Head of caudate nucleus (tissue), 42 donors: ENCODE measurements at places on chromosomes 7 and 10.

DNA sequence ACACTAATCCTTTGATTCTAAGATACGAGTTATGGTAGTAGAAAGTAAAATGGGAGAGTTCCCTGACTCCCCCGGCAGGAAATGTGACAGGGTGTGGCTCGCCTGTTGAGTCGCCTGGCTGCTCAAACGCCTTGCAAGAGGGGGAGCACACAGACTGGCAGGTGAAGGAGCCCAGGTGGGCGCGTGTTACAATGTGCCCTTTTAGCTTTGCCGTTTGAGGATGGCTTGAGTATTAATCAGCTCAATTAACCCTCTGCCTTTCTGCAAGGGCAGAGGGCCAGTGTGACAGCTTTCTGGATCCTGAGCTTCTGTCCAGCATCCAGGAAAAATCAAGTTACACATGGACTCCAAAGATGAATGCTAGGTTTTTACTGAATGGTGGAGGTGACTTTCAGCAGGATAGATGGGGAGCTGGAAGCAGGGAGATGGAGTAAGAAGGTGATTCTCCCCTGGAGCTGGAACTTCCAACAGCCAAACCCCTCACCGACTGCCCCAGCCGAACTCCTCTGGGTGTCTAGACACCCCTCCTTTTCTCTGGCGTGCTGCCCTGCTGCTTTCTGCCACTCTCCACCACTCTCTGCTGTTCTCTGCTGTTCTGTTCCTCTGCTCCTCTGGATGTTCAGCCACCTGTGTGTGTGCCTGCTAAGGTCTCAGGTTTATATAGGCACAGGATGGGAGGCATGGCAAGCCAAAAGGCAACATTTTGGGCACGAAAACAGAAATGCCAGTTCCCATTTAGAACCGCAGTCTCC, 548.8 kb upstream of the KCND2 start:
- no peak for DNase-seq

- peak; percentile 74 for DNase-seq
Observed at GRCh38 chr7:139618482-139619366, 95.2 kb downstream of the CLEC2L start.

DNA sequence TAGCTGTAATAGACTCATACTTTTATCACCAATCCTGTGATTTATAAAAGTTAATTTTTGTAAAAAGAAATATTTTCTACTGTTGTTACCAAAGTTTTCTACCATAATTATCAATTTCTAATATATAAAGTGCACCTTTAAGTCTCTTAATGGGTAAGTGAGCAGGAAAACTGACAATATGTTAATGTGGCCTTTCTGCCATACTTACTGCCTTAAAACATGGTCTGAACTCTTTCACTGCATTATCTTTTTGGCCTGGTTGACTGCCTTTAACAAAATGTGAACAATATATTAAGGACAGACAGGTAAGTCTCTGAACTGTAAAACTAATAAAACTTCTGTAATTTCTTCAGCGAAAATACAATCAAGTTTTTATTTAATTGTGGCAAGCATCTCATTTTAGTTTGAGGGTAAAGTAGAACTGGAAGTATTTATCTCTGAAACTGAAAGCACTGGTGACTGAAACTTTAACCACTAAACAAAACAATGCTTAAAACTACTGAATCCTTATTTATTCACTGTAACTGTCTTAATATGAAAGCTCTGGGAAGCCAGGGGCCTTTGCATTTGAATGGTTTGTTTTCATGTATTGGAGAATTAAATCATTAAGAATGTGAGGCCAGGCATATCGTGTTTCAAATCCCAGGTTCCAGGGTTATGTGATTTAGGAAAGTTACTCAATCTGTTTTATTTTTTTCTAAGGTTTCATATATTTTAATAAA, 948.8 kb upstream of the POT1 start:
- DNase-seq: no peak

GRCh38 chr10:104273899-104274575, 5.1 kb downstream of the GSTO2 start:
- DNase-seq: no peak

DNA sequence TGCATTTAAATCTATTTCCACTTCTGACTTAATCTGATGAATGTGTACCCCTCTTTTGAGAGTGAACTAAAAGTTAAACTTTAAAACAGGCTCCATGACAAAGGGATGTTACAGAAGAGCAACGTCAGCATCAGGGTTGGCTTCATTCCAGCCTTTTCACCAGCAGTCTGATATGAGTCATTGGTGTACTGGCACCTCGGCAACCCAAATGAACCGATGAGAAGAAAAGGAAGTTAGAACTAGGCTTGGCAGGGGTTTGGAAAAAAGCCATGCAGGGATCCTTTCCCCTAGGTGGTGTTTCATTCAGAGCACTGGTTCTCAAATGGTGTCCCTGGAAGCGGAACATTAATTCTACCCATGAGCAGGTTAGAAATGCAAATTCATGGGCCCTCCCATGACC, 53.6 kb downstream of the SEC61G start:
- DNase-seq: no peak

DNA sequence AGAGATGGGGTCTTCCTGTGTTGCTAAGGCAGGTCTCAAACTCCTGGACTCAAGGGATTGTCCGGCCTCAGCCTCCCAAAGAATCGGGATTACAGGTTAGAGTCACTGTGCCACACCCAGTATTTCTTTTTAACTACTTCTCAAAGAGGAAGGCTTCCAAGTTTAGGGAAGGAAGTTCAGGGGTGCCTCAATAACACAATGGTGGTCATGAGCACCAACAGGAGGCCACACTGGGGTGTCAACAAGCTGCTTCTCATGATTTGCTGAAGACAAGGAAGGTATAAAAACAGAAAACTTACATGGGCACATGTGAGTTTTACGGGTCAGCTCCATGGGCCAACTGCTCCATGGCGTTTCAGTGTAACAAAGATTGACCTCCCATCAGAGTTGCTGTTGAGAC, 160.5 kb downstream of the TNS3 start:
- DNase-seq: no peak

DNA sequence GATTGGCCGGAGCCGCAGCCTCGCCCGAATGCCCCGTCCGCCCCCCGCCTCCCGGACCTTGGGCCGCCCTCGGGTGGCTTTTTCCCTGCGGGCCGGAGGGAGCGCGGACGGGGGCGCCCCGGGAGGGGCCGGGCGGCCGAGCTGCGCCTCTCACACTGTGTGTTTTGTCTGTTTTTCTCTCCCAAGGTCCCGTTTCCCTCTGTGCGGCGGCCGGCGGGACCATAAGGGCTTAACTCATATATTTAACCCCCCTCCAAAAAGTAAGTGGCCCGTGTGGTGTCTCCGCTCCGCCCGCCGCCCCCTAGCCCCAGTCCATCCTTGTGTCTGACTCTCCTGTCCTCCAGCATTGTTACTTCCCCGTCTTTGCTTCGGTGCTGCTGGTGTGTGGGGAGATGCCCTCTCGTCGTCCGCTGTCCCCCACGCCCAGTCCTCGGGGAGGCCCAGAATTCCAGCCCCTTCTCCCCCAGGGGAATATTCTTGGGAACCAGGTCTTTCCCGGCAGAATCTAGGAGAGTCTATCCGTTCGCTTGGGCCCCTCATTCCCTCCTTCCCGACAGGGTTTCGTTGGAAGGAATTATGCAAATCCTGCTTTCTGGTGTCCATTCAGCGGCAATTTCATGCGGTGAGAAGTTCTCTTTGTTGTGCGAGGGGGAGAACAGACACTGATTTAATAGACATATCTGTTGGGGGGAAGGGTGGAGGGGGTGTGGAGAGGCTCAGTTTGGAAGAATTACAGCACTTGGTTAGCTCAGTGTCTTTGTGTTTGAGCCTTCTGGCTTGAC, 1.3 kb downstream of the LCOR start:
- DNase-seq: peak; percentile 51

GRCh38 chr7:116952635-116953371, 498 bp upstream of the ST7 start:
- no peak for DNase-seq

DNA sequence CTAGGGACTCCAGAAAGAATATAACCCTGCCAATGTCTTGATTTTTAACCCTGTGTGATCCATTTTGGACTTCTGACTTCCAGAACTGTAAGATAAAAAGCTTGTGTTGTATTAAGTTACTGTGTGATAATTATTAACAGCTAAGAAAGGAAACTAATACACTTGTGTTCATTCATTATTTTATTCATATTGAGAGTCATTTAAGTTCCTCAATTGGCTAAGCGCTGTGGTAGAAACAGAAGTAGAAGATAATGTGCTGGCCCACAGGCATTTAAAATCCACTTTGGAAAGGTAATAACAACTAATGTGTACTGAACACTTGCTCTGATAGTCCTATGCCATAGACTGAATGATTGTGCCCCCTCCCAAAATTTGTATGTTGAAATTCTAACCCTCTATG, 471.7 kb upstream of the GHITM start:
- DNase-seq: no peak

DNA sequence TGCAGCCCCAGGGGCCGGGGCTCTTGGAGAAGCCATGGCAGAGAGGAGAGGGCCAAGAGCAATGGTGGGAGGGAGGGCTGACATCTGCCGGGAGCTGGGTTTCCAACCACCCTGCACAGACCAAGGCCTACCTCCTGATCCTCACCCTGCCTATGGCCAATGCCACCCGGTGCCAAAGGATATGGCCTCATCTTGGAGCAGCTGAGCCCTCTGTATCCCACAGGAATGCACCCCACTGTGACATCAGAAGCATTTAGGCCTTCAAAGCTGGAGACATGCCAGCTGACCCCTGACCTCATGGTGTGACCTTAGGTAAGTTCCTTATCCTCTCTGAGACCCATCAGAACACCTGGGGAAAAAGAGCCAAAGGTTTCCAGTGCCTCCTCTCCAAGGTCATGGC, 113.6 kb upstream of the ZMIZ1 start:
- no peak for DNase-seq

DNA sequence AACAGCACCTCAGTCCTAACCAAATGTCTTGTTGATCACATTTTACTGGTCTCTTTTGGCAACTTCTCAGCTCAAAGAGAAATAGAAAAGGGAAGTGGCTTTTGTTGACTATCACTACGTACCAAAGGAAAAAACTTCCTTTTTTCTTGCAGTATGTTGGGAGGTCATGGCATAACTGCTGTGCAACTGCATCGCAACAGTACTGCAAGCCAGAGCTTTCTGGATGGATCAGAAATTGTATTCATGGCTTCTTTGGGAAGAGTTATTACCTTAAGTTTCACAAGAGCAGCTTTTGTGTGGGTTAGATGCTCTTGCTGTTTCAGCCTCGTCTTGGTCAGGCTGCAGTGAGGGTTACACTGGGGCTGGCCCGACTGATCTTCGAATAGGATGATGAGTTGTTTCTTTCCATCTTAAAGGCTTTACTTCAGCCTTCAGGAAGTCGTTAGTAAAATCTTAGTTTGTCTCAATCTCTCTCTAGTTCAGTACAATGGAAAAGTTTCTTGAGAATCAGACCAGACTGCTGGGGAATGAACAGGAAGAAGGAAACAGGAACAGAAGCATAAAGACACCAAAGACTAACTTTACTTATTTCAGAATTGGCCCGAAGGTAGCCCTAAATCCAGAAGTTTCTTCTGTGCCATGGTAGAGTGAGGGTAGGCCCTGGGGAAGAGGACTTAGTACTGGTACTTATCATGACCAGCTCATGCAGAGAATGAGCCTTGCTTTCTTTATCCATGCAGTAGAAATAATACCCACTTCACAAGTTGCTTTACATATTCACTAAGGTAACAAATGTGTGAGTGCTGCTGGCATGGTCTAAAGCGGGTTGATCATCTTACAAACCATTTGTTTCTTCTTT, 153.6 kb downstream of the CELF2 start:
- DNase-seq: no peak

- DNase-seq: no peak
Observed at GRCh38 chr10:77321838-77322237, 315.8 kb downstream of the KCNMA1 start.

DNA sequence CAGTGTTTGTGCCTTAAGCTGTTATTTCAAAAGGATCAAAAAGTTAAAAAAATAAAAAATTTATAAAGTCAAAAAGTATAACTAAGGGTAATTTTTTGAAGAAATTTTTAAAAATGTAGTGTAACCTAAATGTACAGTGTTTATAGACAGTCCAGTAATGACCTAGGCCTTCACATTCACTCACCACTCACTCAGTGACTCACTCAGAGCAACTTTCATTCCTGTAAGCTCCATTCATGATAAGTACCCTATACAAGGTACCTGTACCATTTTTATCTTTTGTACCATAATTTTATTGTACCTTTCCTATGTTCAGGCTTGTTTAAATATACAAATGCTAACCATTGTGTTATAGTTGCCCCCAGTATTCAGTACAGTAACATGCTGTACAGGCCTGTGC, 21.5 kb downstream of the DNAJC9 start:
- no peak for DNase-seq

- no peak for DNase-seq
Observed at GRCh38 chr10:30348378-30348776, 701 bp downstream of the MTPAP start.

GRCh38 chr7:522071-522950, 2.7 kb upstream of the PDGFA start:
- no peak for DNase-seq

DNA sequence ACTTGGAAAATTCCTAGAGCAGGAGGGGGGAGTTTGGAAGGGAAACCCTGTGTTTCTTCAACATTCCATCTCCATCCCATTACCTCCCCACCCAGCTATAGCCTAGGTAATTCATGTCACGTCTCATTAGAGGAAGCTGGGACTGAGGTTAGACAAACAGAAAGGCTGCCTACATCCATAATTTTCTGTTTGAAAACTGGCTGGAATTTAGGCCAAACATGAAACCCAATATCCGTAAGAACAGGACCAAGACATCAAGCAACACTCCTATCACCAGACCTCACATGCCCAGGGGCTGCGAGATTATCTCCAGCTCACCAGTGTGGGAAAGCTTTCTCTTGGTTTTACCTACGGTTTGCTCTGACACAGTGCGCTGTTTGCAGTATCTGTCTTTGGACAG, 316.3 kb downstream of the FRMD4A start:
- no peak for DNase-seq

DNA sequence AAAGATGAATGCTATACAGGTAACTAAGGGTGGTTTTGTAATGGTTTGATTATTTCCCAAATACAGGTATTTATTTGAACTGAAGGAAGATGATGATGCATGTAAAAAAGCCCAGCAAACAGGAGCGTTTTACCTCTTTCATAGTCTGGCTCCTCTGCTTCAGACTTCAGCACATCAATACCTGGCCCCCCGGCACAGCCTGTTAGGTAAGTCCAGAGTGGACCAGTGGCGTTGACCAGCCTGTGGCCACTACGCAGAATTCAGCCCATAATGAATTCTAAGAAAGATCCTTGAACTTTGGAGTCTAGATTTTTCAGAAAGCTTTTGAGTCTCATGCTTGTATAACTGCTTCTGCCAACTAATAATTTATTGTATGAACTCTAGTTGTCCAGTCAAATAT, 9.7 kb downstream of the NUDT13 start:
- DNase-seq: no peak

GRCh38 chr10:16957038-16957437, 139.8 kb upstream of the RSU1 start:
- DNase-seq: no peak

DNA sequence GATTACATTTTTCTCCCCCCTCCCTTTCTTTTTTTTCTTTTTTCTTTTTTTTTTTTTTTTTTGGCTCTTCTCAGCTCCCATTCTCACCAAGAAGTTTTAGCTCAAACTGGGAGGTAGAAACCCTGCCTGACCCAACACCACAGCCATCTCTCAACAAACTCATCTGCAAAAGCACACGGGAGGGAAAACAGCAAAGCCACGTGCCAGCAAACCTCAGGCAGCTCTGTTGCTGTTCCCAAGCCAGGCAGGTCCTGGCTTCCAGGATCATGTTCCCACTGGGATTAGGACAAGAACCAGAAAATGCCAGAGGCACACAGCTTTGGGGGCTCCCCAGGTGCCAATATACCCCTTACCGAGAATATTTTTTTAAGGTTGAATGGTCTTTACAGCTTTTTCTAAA, 56.7 kb downstream of the ITIH5 start:
- no peak for DNase-seq

- DNase-seq: no peak
Observed at GRCh38 chr7:99843808-99844207, 16.0 kb downstream of the CYP3A43 start.
